ENCODE measurements at places on chromosomes 12 and 14.

DNA sequence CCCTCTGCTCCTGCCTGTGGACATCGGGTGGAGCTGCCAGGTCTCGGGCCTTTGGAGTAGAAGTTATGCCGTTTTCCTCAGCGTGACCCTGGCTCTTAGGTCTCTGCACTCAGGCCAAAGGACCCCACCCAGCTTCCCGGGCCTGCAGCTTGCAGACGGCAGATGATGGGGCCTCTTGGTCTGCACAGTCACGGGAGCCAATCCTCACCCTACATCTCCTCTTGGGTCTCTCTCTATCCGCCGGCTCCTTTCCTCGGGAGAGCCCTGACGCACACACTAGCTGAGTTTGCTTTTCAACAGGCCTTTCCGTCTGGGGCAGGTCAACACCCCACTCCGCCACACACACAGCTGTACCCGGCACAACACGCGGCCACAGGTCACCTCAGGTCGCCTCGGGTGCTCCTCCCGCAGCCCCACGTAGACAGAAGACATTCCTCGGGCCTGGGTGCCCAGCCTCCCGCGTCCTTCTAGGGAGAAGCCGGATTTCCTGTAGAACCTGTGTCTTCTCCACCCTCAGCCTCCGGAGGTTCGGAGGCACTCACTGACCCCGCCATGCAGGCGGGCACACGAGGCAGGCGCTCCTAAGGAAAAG, 9.9 kb downstream of the GALNT9 start:
- no peak for DNase-seq

DNA sequence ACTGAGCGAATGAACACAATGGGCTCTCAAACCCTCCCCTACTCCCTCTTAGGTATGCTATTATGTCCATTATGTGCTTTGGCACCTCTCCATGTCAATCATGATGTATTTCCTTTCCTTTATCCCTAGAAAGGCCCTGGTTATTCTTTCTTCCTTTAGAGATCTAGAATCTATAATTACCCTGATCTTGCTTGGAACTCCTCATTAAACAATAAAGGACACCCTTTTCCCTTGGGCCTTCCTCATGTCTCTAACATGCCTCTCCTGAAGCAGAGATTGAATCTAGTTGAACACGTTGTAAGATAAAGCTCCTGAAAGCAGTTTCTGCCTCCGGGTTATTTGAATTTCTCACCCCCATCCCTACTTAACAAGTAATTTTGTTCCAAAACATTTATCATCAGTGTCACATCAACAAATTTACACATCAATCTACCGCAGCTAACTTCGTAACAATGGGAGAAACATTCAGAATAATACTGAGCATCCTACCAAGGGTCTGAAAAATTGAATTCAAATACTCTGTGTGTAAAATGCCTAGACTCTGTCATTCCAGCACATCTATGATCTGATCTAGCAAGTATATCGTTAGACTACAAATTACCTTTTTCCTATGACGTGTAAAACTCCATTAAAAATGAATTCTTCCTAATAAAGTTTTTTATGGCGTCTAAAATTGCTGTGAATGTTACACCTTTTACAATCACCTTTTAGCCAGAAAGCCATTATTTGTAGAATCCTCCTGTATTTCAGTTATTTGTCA, 5.4 kb downstream of the USP44 start:
- no peak for DNase-seq

DNA sequence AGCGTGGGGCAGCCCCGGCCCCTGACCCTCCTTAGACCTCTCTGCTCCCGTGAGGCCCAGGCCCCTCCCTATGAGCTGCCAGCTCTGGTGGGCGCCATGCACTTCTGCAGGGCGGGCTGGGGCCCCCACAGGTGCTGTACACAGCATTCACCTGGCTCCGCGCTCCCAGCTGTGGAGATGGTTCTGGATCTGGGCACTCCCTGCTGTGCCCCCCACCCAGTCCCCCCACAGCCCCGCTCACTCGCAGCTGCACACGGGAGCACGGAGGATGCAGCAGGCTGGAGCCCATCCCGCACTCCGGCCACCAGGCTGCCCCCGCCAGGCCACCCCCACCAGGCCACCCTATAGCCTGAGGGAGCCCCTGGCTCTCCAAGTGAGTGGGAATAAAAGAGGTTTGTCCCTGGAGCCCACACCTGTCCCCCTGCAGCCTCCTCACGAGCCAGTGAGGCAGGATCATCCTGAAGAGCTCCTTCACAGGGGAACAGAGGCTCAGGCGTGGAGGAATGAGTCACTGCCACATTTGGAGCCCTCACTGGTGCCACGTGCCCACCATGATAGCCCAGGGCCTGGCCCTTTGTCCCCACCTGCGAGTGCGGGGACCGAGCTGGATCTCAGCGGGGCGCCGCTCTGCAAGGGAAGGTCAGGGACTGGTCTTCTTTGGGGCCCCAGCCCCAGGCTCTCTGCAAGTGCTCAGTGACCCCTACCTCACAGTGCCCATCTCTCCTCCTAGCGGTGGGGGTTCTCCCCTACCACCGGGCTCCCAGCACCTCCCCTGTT, 1.9 kb downstream of the ADSS1 start:
- no peak for DNase-seq

- DNase-seq, result no peak
These were observed 382.2 kb downstream of the CCER1 start for GRCh38 chr12:90572778-90573177.

DNA sequence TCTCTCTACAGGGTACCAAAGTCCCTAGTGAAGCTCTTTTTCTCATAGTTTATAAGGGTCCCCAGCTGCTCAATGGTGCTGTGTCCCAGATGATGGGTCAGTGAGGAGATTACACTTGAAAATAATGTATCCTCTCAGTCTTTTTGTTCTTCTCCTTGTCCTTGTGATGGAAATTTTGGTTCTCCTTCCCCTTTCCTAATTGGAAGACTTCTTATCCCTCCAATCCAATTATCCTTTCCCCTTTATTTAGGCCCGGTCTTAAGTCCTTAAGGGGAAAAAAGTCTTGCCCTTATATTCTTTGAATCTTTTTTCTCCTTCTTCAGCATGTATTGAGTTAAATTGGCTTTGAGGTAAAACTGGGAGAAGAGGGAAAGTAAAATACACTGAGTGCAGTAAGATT, 126.1 kb upstream of the PTPRQ start:
- no peak for DNase-seq

- DNase-seq, result no peak
These were observed 72.8 kb downstream of the IFT81 start for GRCh38 chr12:110197003-110197402.
